ENCODE measurements at places on chromosomes 12 and 14.

- no peak for DNase-seq
Measured at GRCh38 chr14:79629411-79630287, 581.7 kb downstream of the DIO2 start.

GRCh38 chr14:22650960-22651521 lies 6.9 kb upstream of the OR6J1 start:
- no peak for DNase-seq

- DNase-seq: no peak
Measured at GRCh38 chr14:92744198-92744597, 4.2 kb downstream of the LGMN start.

GRCh38 chr12:132662901-132663755 lies 24.0 kb downstream of the POLE start:
- no peak for DNase-seq

GRCh38 chr14:63614679-63615363 lies 26.9 kb downstream of the WDR89 start:
- DNase-seq: no peak

Data from NCI-H774 (cell line).